Spinal cord (tissue), 10 donors: ENCODE measurements at places on chromosomes 5 and 9.

GRCh38 chr5:10590226-10590999 lies 26.5 kb downstream of the ANKRD33B start:
- peak; percentile 54 for DNase-seq

DNA sequence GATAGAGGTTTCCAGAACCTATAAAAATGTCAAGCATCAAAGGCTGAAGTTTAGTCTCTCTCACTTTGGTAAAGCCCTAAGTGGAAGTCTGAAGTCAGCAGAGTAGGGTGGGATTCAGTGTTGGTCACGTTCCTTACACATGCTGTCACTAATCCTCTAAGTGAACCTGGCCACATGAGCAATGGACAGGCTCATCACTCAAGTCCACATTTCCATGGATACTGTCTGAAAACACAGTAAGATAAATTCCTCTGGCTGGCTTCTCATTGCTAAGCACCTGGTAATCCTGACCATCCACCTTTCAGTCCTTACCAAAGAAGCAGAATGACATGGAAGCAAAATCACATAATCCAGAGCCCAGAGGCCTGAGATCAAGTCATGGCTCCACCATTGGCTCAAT lies 43.8 kb downstream of the GNA14 start:
- DNase-seq, result no peak

DNA sequence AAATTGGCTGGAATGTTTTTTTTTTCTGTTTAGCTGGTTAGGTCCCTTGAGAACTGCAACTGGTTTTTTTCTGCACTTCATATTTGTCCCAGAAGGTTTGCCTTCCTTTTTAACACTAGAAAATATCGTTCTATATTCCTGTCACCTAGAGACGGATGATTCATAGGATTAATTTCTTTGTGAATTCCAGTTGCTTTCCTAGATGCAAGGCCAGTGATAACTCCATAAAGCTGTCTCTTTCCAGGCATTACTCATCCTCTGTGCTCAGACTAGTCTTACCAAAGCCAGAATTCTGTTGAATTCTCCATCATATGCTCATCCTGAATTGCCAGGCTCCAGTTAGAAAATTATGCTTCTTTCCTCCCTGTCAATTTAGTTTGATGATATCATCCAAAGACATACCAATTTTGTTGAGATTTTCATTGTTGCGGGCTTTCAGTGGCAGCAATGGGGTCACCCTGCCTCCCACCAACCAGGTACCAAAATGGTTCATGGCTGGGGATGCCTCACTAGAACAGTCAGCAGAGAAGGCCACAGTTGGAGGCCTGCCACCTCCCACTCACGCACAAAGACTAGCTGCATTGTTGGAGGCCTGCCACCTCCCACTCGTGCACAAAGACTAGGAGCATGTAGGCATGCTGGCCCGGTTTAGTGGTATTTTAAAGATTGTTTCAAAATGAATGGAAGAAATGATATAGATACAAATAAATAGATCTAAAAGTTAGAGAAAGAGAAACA lies 8.5 kb downstream of the BAAT start:
- DNase-seq, result no peak

GRCh38 chr5:53416144-53416738 lies 64.2 kb upstream of the FST start:
- no peak for DNase-seq

GRCh38 chr5:96818125-96818788 lies 10.5 kb upstream of the ERAP1 start:
- no peak for DNase-seq

GRCh38 chr9:108323615-108324014 lies 532.2 kb downstream of the ACTL7B start:
- DNase-seq, result no peak

DNA sequence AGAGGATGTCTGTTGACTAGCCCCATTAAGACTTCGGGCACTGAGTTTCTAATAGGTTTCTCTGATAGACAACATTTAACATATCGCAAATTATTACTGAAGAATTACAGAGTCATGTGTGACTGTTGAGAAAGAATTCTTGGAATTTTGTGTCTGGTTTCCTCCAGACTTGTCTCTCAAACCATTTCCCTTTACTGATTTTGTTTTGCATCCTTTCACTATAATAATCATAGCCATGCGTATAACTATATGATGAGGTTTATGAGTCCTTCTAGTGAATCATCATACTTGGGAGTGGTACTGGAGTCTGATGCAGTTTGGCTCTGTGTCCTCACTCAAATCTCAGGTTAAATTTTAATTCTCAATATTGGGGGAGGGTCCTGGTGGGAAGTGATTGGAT lies 27.0 kb downstream of the ZNF169 start:
- no peak for DNase-seq

- no peak for DNase-seq
Measured at GRCh38 chr5:149215478-149216090, 56.1 kb upstream of the AFAP1L1 start.
